Stimulated activated CD4-positive, alpha-beta T cell treated with anti-CD3 and anti-CD28 coated beads, TNF-alpha, amount 100 ng/mL, for 4 hours (primary cell): ENCODE measurements at places on chromosomes 5 and 9.
A peak's percentile ranks its signal among the peaks of the same experiment; 100 is the strongest.

DNA sequence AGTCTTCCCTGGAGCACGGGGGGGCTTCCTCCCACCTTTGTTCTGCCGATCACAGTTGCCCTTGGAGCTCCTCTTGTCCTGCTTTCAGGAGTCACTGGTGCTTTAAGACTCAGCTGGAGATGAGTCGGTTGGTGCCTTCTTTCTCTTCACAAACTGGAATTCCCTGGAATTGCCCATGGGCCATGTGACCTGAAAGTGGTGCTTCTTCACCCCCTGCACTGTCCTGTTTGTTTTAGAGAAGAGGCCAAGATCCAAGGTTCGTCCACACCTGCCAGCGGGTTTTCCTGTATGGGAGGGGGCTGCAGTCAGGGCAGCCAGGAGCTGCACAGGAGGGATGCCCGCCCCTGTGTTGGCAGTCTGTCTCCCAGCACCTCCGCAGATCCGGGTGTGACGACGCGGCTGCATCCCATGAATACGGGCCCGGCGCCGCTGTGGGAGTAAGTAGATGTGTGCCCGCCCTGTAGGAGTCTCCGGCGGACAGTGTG lies 9.5 kb upstream of the MRPS2 start:
- no peak for DNase-seq

GRCh38 chr5:169195601-169196000 lies 105.3 kb downstream of the SLIT3 start:
- DNase-seq: no peak

GRCh38 chr5:159459951-159460538 lies 129.8 kb upstream of the IL12B start:
- no peak for DNase-seq

DNA sequence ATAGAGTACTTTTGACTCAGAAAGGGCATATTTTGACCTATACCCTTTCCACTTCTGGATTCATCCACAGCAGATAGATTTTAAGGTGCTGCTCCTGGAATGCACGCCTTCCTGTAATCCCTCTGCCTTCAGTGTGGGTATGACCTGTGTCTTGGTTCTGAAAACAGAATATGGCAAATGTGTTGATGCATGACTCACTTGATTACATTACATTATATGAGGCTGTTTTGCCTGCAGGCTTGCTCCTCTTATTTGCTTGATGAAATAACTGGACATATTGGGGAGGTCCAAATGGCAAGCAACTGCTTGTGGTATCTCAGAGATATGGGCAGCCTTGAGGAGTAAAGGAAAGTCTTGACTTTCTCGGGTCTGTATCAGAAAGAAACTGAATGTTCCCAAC lies 468.6 kb downstream of the CDH18 start:
- DNase-seq: no peak

- DNase-seq: no peak
These were observed 68.8 kb upstream of the GRIA1 start for GRCh38 chr5:153421676-153422075.

- no peak for DNase-seq
These were observed 716 bp downstream of the PROB1 start for GRCh38 chr5:139394123-139394653.

GRCh38 chr5:75052192-75053053 lies at the start of gene GCNT4:
GCNT4 (minus strand) TSS chr5:75052558; CDS start chr5:75030037, 22,521 bp downstream.
- no peak for DNase-seq

- DNase-seq: no peak
These were observed 5.1 kb downstream of the MLANA start for GRCh38 chr9:5895782-5896181.

DNA sequence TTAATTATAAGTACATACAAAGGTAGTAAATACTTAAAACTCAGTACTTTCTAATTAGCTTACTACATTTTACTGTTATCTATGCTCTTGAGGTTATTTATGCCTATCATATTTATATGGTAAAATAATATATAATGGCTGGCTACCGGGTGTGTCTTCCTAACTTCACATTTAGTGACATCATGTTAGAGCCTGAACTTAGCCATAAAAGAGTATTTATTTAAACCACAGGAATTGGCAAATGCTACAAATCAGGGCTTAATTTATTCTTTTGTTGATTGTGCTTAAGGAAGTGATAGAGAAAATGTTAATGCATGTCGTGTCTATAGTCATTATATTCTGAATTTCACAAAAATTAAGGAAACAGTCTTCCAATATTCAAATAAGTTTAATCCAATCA lies 73.1 kb downstream of the NDUFAF2 start:
- DNase-seq: no peak

GRCh38 chr9:121729769-121730562 lies 78.5 kb downstream of the DAB2IP start:
- DNase-seq: no peak

DNA sequence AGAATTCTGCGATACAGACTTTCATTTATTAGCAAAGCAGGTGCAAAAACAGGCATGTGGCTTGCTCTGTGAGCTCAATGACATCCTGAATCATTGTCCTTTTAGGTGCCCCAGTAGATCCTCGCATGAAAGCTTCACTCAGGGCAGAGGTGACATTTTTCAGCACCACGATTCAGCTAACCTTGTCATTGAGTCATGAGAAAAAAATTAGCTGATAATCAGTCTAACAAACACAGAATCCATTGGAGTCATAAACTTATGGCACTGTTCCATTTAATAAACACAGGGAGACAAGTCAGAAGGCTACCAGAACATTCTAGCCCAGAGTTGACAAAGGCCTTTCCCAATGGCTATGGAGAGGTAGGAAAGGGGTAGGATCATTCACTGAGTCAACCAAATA lies 104.8 kb upstream of the RAD23B start:
- no peak for DNase-seq

GRCh38 chr9:28234894-28235277 lies 661.6 kb upstream of the C9orf72 start:
- no peak for DNase-seq

DNA sequence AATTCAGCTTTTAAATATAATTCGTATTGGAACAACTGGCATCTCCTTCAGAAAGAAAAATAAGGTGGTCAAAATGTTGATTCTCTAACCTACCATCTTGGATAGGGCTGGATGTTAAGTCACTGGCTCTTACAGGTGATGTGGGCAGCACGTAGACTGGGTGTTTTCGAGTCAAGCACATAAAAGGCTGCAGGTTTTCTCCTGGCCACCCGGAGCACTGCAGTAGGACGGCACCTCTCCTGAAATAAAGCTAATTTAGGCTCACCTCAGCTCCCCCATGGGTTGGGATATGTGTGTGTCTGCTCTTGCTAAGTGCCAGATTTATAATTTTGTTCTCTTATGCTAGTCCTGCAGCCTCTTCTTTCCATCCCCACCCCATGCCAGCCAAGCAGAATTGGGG lies 80.3 kb downstream of the IQGAP2 start:
- DNase-seq: no peak

DNA sequence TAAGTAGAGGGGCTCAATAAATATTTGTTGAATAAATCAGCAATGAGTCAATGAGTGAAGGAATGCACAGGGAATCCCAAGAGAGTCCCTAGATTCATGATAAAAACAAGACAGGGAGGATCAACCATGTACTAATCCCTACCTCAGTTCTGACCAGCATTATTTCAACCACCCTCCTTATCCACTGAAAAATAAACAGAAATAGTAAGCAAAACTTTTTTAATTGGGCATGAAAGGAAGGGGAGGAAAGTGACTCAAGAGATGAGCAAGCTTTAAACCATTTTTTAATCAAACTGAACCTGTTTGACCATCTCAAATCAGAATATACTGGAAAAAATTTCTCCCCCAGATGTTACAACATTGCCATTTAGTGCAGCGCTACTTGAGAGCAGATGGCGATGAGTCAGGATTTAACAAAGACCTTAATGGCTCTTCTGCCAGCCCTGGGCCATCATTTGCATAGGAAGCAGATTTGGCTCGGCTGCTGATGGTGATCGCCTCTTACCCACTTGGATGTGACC lies 194.8 kb upstream of the SLC30A5 start:
- no peak for DNase-seq

DNA sequence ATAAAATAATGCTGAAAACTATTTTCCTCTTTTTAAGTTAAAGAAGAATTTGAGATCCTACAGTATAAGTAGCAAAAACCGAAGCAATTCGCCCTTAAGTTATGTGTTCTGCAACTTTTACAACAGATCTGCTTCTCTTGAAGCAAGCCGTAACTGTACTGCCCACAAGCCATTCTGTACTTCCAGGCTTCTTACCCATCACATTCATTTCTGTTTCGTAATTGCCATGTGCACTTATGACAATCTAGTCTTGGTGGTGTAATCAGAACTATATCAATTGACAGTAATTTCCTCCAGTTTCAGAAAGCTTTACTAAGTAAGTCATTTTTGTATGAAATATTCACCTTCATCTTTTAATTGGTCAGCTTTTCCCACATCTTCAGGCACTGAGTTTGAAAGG lies 13.8 kb downstream of the SGTB start:
- no peak for DNase-seq

- no peak for DNase-seq
These were observed 149.1 kb downstream of the NXNL2 start for GRCh38 chr9:88684046-88684445.

DNA sequence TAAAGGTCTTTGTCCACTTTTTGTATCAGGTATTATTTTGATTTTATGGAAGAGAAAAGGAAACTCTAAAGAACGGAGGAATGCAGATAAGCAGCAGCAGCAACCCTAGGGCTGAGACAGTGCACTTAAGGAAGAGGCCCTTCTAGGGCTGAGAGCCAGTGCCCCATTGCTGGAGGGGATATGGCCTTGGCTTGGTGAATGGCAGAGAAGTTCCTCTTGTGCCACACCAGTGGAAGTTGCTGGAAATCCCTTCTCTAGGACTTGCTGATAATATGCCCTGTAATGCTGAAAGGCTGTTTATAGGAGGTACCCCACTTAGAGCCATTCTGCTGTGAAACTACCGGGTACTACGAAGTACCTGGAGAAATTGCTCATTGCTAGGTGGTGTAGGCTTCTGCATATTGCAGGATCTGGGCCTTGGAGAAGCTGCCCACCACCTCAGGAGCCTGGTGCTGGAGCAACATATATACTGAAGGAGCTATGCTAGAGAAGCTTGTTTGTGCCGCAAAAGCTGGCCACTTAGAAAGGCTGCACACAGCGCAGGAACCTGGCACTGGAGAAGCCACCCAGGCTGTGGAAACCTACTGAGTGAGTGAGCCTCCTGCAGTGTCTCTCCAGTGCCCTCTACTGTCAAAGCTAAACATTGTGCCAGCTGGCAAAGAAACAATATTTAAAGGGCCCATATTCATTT lies 9.6 kb upstream of the UBTD2 start:
- peak; percentile 34 for DNase-seq

GRCh38 chr5:170226661-170227060 lies 6.1 kb upstream of the C5orf58 start:
- no peak for DNase-seq

DNA sequence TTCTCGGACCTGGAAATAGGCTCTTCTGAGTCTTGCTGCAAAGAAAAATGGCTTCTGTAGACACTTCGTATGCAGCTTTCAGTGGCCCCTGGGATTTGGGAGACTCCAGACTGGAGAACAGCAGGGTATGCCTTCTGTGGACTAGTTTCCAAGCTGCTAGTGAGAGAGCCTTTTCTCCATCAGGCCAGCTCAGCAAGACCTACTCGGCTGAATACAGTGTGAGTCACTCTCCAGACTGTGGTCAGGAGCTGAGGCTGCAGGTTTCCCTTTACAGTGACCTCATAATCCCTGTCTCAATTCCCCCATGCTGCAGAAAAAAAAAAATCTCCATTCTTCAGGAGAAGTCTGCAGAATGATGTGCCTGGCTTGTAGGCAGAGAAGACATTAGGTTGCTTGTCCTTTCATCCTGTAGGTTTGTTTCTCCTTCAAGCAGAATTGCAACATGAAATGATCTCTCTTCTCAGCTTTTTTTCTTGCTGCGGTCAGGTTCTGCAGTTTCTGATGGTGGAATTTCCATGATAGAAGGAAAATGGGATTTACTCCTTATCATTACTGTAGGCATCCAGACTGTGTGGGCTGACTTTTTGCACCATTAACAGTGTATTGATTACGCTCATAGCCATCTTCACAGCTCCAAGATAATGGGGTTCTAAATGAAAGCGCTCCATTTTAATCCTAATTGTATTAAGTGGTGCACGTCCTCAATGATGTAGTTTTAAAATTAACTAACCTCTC lies 78.3 kb upstream of the TNFSF8 start:
- DNase-seq: no peak

GRCh38 chr5:6877986-6878828 lies 165.0 kb downstream of the TENT4A start:
- no peak for DNase-seq

DNA sequence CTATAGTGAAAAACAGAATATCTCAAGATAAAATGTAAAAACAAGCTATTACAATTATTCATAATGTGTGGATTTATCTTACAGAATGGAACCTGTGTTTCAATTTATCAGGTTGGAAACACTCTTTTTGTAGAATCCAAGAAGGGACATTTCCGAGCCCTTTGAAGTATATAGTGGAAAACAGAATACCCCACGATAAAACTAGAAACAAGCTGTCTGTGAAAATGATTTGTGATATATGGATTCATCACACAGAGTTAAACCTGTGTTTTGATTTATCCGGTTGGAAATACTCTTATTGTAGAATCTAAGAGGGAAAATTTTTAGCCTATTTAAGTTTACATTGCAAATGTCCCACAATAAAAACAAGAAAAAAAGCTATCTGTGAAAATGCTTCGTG lies 388.2 kb downstream of the PRDM9 start:
- DNase-seq: no peak

- no peak for DNase-seq
These were observed 93.0 kb upstream of the MPDZ start for GRCh38 chr9:13372510-13372909.

DNA sequence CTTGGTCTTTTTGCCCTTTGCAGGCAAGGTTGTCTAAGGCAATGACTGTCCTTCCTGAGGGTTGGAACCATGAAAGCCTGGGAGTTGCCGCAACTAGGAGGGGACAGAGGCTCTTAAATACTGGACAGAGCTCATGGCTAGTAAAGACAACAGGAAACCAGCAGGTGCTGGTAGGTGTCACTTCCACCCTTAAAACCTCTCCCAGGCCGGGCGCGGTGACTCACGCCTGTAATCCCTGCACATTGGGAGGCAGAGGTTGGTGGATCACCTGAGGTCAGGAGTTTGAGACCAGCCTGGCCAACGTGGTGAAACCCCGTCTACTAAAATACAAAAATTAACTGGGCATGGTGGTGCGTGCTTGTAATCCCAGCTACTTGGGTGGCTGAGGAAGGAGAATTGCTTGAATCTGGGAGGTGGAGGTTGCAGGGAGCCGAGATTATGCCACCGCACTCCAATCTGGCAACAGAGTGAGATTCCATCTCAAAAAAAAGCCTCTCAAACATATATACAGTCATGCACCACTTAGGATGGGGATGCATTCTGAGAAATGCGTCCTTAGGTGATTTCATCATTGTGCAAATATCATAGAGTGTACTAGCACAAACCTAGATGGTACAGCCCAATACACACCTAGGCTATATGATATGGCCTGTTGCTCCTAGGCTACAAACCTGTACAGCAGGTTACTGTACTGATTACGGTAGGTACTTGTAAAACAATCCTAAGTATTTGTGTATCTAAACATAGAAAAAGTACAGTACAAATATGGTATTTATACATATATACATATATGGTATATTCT lies 102.7 kb downstream of the HSPA4 start:
- DNase-seq: no peak

- no peak for DNase-seq
These were observed 73.8 kb upstream of the IL12B start for GRCh38 chr5:159403906-159404681.
